Ovary (tissue), 10 donors: ENCODE measurements at places on chromosomes 5 and 9. TPM values are rescaled to one million over a fixed set of nuclear protein-coding genes. Genes with fewer than 3 reads are reported as not detected.

DNA sequence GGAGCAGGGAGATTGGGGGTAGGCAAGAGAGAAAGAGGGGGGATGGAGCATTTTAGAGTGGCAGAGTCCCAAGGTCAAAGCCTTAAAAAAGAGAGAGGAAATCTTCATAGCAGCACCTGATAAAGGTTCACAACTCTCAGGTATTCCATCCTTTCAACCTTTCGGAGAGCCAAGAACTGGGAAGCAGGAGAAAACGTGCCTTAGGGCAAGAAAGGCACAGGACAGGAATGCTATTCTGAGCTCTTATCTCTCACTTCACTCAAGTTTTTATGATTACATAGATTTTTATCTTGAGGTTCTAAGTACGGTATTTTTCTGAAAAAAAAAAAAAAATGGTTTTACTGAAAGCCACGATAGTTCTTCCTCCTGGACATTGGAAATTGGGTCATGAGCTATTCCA is 34.5 kb upstream of the SMAD5 start:
- H3K36me3 ChIP-seq, result no peaks in the 10 kb centered on the region
- no peak for DNase-seq
- no peak overlapping the region for H3K4me3 ChIP-seq
- no peaks in the 10 kb centered on the region for H3K27me3 ChIP-seq
- no peaks in the 10 kb centered on the region for H3K4me1 ChIP-seq

DNA sequence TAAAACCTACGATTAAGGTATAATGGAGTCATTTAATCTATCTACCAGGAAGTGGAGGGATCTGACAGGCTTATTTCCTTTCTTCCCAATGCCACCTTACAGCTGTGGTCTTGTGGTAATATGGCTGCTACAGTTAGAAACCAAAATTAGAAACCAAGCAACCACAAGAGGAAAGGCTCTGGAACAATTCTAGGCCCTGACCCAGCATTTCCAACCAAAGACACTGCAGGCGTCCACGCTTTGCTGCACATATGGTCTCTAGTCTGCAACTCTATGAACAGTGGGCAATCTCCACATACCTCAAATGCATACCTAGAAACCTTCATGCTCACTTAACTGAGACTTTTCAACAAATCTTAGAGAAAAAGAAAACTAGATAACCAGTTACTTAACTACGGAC is 339.1 kb downstream of the NFIB start:
- no peak for DNase-seq
- no peaks in the 10 kb centered on the region for H3K36me3 ChIP-seq
- no peak overlapping the region for H3K27ac ChIP-seq
- peaks cover 1% of the 10 kb centered on the region for H3K4me1 ChIP-seq

- no peak for DNase-seq
- H3K27me3 ChIP-seq, result no peaks in the 10 kb centered on the region
- H3K27ac ChIP-seq, result no peak overlapping the region
These were observed 38.9 kb downstream of the PAM start for GRCh38 chr5:102794047-102794446.

DNA sequence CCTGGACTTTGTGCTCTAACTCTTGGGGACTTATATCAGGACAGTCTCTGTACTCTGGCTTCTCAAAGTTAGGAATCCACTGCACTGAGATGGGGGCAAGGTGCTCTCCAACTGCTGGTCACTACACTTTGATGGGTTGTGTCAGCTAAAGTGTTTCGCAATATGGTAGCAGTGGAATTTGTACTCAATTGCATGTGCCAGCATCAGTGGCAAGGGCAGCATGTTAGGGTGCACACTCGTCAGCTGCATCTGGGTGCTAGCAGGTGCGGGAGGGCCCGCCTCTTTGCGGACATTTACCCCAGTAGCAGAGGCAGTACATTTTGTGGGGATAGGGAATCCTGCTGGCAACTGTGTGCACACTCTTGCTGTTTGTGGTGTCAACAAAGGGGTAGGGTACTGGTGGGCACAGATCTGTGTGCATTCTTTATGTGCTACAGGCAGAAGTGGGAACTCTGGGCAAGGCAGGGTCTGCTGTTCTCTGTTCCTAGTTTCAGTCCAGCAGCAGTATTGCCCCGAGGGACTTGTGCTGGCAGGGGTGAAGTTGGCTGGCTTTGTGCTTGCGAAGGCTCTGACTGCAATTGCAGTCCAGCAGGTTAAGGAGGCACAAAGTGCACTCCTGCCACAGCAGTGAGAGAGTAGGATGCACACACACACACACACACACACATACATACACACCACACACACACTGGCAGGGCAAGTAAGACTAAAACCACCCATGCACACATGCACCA is 924.8 kb upstream of the CDH9 start:
- no peak overlapping the region for H3K4me3 ChIP-seq
- H3K27ac ChIP-seq, result no peak overlapping the region
- no peaks in the 10 kb centered on the region for H3K27me3 ChIP-seq
- no peaks in the 10 kb centered on the region for H3K4me1 ChIP-seq

GRCh38 chr9:100397529-100398266 is 29.2 kb upstream of the MSANTD3 start:
- H3K4me3 ChIP-seq, result no peak overlapping the region
- no peaks in the 10 kb centered on the region for H3K4me1 ChIP-seq
- no peaks in the 10 kb centered on the region for H3K27me3 ChIP-seq
- H3K36me3 ChIP-seq, result no peaks in the 10 kb centered on the region
- H3K27ac ChIP-seq, result no peak overlapping the region
- DNase-seq, result no peak

DNA sequence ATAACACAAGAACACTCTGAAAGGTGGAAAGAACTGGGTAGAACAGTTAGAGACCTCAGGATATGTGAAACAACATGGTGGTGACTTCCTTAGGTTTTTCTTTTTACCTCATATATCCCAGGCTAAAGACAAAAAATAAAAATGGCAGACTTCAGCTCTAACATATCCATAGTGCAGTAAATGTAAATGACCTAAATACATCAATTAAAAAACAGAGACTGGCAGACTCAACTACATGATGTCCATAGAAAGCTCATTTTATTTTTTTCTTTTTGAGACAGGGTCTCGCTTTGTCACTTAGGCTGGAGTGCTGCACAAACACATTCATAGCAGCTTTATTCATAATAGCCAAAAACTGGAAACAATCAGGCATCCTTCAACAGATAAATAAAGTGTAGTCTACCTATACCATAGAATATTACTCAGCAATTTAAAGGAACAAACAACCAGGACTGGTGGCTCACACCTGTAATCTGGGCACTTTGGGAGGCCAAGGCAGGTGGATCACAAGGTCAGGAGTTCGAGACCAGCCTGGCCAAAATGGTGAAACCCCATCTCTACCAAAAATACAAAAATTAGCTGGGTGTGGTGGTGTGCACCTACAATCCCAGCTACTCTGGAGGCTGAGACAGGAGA is 4.8 kb downstream of the C5orf15 start:
- no peaks in the 10 kb centered on the region for H3K4me1 ChIP-seq
- no peaks in the 10 kb centered on the region for H3K27me3 ChIP-seq
- H3K36me3 ChIP-seq, result no peaks in the 10 kb centered on the region

DNA sequence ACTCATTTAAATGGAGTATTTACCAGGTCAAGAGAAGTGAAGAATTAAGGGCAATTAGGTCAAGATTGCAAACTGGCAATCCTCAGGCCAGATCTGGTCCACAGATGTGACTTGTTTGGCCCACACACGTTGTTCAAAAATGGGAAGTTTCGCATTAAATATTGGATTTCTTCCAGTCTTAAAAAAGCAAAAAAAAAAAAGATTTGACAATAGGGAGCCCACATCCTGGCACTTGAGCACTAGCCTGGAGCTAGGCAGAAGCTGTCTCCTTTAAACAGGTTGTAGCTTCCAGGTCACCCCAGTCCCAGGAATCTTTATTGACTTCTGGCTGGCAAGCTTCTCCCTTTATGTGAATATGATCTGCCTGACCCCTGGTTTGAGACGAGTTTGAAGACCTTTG is 520.4 kb downstream of the RAB3C start:
- H3K27ac ChIP-seq, result no peak overlapping the region
- no peak for DNase-seq
- H3K36me3 ChIP-seq, result no peaks in the 10 kb centered on the region
- H3K4me3 ChIP-seq, result no peak overlapping the region
- H3K4me1 ChIP-seq, result no peaks in the 10 kb centered on the region
- no peaks in the 10 kb centered on the region for H3K27me3 ChIP-seq

- H3K27ac ChIP-seq, result no peak overlapping the region
- no peak overlapping the region for H3K4me3 ChIP-seq
- DNase-seq, result no peak
- no peaks in the 10 kb centered on the region for H3K4me1 ChIP-seq
- H3K36me3 ChIP-seq, result no peaks in the 10 kb centered on the region
These were observed 24.5 kb downstream of the CDC42SE2 start for GRCh38 chr5:131288328-131288727.

DNA sequence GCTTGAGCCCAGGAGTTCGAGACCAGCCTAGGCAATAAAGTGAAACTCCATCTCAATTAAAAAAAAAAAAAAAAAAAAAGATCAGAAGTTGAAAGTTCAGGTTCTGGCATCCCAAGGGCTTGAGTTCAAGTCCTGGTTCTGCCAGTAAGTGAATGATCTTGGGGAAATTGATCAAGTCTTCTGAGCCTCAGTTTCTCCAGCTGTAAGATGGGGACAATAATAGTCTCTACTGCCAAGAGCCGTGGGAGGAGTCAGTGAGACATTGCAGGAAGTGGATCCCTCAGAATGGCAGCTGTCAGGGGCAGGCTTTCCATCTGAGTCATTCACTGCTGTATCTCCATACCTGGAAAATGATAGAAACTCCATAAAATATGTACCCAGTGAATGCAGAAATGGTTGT is 37.8 kb upstream of the FUBP3 start:
- H3K36me3 ChIP-seq, result no peaks in the 10 kb centered on the region
- DNase-seq, result no peak
- no peak overlapping the region for H3K4me3 ChIP-seq
- H3K27me3 ChIP-seq, result no peaks in the 10 kb centered on the region
- no peak overlapping the region for H3K27ac ChIP-seq
- no peaks in the 10 kb centered on the region for H3K4me1 ChIP-seq

DNA sequence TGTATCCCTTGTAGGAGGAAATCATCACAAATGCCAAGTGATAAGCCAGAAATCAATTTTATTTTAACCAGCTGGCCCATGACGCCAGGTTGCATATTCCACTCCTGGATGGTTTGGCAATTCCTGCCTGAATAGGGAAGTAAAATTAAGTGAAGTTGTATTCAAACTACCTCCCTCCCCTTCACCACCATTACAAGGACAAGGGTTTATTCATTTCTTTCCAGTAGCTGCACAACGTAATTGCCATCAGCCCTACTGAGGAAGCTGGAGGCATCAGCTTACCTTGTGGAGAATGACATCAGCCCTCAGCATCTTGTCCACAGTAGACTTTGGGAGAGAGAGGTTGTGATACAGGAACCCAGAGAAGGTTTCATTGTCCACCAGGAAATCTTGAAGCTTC is 66.6 kb downstream of the ABCA1 start:
- no peak overlapping the region for H3K4me3 ChIP-seq
- no peak for DNase-seq
- peaks cover 22% of the 10 kb centered on the region for H3K4me1 ChIP-seq
- no peak overlapping the region for H3K27ac ChIP-seq
- no peaks in the 10 kb centered on the region for H3K27me3 ChIP-seq
- no peaks in the 10 kb centered on the region for H3K36me3 ChIP-seq

GRCh38 chr9:68708513-68708912 is 3.5 kb downstream of the PIP5K1B start:
- H3K36me3 ChIP-seq, result no peaks in the 10 kb centered on the region
- H3K27me3 ChIP-seq, result no peaks in the 10 kb centered on the region
- no peak overlapping the region for H3K4me3 ChIP-seq
- DNase-seq, result no peak
- no peaks in the 10 kb centered on the region for H3K4me1 ChIP-seq
- no peak overlapping the region for H3K27ac ChIP-seq

DNA sequence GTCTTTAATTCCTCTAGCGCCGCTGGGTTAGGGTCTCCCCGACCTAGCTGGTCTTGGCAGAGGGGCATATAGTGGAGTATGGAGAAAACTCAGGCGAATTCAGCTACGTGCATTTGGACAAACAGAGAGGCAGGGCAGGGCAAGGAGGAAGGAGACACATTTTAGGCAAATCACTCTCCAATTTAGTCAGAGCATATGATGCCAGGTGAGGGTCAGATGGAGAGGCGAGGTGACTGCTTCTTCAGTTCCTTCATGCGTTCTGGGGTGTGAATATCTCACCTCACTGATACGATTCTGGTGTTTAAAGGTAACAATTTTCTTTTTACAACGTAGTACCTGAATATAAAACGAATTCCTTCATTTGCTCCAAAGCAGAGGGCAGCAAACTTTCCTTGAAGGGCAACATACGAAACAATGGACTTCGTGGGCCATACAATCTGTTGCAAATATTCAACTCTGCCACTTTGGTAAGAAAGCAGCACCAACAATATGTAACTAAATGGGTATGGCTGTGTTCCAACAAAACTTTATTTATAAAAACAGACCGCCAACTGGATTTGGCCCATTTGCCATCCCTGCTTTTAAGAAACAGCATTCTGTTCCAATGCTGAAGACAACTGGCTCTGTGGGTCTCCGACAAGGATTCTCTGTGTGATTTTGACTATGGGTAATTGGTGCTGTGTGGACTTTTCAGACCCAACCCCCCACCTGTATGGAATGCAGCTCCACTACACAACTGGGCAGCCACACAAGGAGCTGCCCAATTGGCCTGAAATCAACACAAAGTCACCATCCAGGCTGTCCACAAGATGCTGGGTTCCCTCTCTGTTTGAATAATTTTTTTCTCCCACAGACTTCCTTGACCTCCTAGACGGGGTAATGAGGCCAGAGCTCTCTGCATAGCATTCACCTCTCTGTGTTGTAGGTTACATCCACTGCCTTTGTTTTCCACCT is 53.8 kb downstream of the RAPGEF1 start:
- H3K4me3 ChIP-seq, result no peak overlapping the region
- no peak overlapping the region for H3K27ac ChIP-seq
- no peak for DNase-seq
- no peaks in the 10 kb centered on the region for H3K27me3 ChIP-seq

The RBM27 gene
- total RNA-seq, result 23.4 TPM

The EFNA5 gene
- 11.8 TPM for total RNA-seq

The EQTN gene
- 0.92 TPM for total RNA-seq

The CDKN2B gene
- 5.3 TPM for total RNA-seq

The GPRIN1 gene
- total RNA-seq, result 0.23 TPM
